ENCODE measurements at places on chromosomes 3 and 15.

- DNase-seq, result no peak
Measured at GRCh38 chr3:34582055-34582454, 783.6 kb downstream of the PDCD6IP start.

- DNase-seq, result no peak
Measured at GRCh38 chr15:58921267-58921790, 12.2 kb downstream of the SLTM start.

GRCh38 chr3:30638685-30639412, 32.4 kb downstream of the TGFBR2 start:
- no peak for DNase-seq

DNA sequence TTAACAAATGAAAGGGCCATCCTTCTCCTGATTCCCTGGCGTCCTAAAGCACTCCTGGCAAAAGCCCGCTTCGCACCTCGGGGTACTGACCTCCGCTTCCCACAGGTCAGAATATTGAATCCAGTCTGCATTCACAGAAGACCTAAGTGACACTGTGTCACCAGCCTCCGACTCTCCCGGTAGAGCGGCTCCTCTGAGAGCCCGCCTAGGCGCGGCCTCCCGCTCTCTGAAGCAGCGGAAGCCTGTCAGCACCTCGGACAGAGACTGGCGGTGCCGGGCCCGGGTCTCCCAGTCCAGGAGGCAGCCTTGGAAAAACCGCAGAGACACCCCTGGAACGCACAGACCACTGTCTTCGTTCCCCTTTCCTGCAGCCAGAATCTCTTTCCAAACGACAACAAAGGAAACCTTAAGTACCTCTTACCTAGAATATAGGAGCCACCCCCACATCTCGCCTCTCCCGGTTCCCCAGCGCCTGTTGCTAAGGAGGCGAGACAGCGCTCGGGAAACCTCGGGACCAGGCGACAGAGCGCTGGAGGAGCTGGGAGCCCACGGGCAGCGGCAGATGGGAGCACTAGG, 1.2 kb downstream of the GABRB3 start:
- no peak for DNase-seq

- no peak for DNase-seq
Measured at GRCh38 chr3:160069986-160070385, 81.4 kb downstream of the IL12A start.

GRCh38 chr3:194686414-194686815, 732 bp downstream of the FAM43A start:
- no peak for DNase-seq

DNA sequence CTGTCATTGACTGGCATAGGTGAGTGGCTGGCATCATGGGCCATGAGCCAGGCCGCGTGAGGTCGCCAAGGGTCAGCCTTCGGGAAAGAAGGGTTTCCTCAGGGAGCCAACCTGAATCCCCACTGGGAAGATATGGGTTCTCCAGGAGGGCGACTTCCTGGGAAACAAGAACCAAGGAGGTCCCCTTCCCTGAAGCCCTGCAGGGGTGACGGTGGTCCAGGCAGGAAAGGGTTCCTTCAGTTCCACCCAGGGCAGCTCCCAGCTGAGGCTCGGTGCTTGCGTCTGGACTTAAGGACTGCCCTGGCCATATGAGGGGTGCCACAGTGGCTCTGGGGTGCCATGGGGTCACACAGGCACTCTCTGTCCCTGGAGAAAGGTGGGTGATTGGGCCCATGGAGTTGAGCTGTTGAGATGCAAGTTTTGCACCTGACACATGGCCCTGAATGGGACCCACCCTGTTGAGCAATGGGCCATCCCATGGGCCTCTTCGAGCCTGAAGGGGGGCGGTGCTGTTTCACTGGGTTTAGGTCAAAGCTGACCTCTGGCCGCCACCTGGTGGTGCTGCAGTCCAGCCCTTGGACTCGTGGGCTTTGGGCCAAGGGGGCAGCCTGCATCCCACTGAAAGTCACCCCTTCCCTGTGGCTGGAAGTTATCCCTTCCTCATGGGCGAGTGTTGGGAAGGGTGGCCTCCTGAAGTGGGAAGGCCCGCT, 228.1 kb downstream of the SNRPN start:
- no peak for DNase-seq

GRCh38 chr3:40306336-40306735, 3.2 kb upstream of the EIF1B start:
- no peak for DNase-seq

DNA sequence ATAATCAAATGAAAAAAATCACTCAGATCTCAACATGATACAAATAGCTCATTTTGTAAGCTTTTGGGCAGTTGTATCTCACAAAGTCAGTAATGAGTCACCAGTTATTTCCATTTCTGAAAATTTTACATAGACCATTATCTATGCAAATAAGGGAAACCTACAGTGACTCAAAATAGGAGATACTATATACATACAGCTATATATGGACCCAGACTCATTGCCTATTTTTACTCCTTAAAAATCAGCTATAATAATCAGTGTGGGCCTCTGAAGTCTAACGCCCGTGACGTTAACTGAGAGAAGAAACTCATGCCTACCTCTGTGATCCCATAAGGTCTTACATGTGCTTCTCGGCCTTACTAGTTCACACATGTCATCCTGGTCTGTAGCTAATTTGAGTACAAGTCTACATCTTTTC, 31.6 kb downstream of the LRIG1 start:
- no peak for DNase-seq

DNA sequence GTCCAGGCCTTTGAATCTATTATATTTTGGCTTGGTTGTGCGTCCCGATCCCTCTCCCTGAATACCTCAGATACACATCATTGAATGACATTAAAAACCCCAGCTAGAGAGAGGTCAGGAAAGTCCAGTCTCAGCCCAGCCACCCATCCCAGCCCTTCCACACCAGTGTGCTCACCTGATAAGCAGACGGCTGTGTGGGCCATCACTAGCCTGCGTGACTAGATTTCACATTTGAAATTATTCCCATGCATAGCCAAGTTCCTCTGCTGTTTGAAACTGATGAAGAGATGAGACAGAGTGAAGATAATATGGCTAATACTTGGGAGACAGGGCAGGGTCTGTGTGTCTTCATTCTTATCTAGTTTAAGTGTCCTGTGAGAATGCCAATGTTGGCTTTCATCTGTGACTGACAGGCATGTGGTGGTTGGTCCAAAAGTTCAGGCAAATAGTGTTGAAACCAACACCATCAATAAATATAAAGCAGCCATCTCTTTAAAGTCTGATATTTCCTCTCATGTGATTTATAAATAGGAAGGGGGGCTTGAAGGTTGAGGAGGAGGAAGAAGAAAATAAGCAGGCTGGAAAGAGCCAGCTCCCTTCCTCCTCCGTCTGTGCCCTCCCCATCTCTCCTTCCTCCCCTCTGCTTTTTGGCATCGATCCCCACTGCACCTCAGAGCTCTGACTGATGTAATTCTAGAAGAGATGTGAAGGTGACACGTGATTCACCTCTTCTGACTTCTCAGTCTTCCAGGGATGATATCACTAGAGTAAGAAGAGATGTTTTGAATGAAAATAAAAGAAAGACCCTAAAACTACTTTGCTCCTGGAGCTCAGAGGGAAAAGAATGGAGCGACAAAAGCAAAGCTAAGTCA, 5.1 kb downstream of the FAM43A start:
- no peak for DNase-seq

GRCh38 chr3:52715714-52716305, 9.9 kb downstream of the SPCS1 start:
- DNase-seq, result no peak

DNA sequence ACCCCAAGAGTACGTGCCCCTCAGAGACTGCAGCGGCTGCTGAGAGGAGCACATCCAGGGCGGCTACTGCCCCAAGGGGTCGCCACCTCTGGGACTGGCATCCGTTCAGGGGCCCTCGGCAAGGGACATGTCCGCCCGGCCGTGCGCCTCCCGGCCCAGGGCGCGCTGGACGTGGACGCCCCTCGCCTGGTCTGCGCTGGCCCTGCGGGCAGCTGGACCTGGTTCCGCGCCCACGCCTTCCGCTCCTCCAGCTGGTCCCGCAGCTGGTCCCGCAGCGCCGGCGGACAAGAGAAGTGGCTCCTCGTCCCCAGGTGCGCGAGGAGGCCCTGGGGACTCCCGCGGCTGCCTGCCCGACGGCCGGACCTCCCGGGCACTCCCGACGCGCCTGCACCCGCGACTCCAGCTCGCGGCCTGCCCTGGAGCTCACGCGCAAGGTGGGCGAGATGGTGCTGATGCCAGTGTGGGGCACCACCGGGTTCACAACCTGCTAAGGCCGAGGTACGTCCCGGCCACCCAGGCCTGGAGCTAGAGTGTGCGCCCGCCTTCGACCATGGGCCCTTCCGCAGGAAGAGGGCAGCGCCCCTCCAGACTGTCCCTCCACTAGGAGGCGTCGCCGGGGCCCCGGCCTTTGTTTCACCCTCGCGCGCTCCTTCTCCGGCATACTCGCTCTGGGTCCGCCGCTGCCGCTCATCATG, 14.4 kb upstream of the GP9 start:
- no peak for DNase-seq

- DNase-seq, result peak; percentile 72
Measured at GRCh38 chr15:66387163-66388042, 691 bp downstream of the MAP2K1 start.

GRCh38 chr15:40358471-40359353, 693 bp downstream of the DISP2 start:
- DNase-seq, result peak; percentile 19

DNA sequence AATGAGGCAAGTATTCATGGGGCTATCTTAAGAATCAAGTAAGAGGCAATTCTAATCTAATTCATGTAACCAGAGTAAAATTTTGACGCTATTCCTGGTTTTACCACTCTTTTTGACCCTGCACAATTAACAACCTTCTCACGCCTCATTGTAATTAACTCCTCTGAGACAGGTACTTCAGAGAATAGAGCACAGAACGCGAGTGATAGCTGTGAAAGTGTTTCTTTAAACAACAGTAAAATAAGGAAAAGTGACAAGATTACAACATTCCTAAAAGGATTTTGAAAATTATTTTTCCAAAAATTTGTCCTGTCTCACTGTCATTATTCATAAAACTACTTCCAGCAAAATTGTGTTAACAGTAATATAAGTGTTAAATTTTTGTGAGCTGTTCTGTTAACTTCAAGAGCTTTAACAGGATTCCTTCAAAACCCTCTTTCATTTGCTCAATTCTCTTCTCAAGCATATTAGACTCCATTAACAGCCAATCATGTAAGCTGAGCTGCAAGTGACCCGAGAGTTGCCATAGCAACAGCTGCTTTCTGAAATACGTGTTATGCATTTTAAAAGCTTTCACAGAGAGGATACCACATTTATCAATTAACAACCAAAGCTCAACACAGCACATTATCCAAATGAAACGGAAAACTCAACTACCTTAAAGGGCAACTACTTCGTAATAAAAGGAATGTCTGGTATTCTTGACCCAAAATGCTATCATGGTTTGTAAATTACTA, 93.1 kb downstream of the STAG1 start:
- DNase-seq, result no peak

- no peak for DNase-seq
Measured at GRCh38 chr3:51985063-51985462, 1.7 kb downstream of the ACY1 start.

GRCh38 chr3:113275929-113276750, 64.8 kb downstream of the BOC start:
- DNase-seq, result no peak

- peak; percentile 86 for DNase-seq
Measured at GRCh38 chr15:25850154-25851111, 12.7 kb downstream of the ATP10A start.

GRCh38 chr3:38645601-38646000, 3.9 kb downstream of the SCN5A start:
- no peak for DNase-seq

DNA sequence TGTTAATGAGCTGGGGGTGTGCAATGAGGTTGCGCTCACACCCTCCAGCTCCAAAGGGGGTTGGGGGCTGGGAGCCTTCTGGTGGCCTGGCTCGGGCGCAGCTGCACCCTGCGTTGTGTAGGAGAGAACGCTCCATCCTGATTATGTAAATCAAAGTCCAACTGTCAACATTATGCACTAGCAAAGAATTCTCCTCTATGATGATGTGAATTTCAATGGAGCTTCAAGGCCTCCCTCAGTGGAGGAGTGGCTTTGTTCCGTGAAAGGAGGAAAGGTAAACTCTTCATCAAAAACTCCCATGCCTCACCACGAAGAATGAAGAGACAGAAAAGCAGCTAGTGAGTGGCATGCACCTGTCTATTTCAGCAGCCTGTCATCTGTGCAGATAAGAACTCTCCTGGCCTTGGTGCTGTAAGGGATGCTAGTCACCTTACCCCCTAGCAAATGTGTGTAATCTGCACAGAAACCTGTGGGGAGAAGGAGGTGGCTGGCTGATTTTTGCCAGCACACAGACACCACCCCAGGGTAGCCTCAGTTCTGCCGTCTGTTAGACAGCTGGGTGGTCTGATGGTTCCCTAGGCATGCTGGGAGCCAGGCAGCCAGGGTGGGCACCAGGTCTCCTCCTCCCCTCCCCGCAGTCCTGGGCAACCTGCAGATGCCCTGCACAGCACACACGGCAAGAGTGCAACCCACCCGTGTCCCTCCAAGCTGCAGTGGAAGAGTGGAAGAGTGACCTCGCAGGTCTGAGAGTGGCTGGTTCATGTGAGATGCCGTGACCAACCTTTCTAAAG, 47.0 kb upstream of the TRPM1 start:
- no peak for DNase-seq

- no peak for DNase-seq
Measured at GRCh38 chr15:51189669-51190385, 95.1 kb upstream of the TNFAIP8L3 start.

All from CD4-positive, alpha-beta T cell (primary cell).